B cell (primary cell): ENCODE measurements at places on chromosomes 3 and 15. TPM values are rescaled to one million over a fixed set of nuclear protein-coding genes. Genes with fewer than 3 reads are reported as not detected.

- no peak overlapping the region for H3K4me3 ChIP-seq
- H3K27ac ChIP-seq: no peak overlapping the region
- H3K4me1 ChIP-seq: no peaks in the 10 kb centered on the region
Measured at GRCh38 chr3:97694876-97695275, 69.7 kb upstream of the ARL6 start.

Gene SUSD5
- 0.15 and 0.30 TPM in 2 replicates for total RNA-seq

GRCh38 chr3:101138817-101139216 lies 145.6 kb upstream of the ABI3BP start:
- no peaks in the 10 kb centered on the region for H3K36me3 ChIP-seq
- no peak overlapping the region for H3K27ac ChIP-seq
- no peaks in the 10 kb centered on the region for H3K27me3 ChIP-seq
- no peak overlapping the region for H3K4me3 ChIP-seq

Gene LCTL
- total RNA-seq: not detected in 2 replicates

DNA sequence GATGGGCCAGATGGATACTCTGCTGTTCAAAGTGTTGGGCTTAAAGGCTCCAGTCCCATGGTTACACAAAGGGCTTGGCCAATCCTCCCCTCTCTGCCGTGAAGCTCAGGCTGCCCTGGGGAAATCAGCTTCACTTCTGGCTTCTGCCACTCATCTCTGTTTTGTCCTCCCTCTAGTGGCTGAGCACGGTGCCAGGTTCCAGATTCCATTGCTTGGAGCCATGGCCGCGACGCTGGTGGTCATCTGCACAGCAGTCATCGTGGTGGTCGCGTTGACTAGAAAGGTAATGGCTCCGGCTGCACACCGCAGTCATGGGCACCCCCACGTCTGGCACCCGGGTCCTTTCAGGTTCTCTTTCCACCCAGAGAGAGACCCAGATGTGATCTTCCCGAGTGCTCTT lies 5.6 kb downstream of the TIGIT start:
- no peak overlapping the region for H3K4me3 ChIP-seq
- H3K27ac ChIP-seq: no peak overlapping the region
- H3K36me3 ChIP-seq: no peaks in the 10 kb centered on the region
- peaks cover 11% of the 10 kb centered on the region for H3K4me1 ChIP-seq
- DNase-seq: peak; percentile 42
- H3K27me3 ChIP-seq: no peaks in the 10 kb centered on the region

- H3K36me3 ChIP-seq: peaks cover 67% of the 10 kb centered on the region
- no peaks in the 10 kb centered on the region for H3K27me3 ChIP-seq
- H3K4me1 ChIP-seq: peaks cover 18% of the 10 kb centered on the region
Measured at GRCh38 chr3:14142567-14143270, 17.9 kb downstream of the TMEM43 start.
